ENCODE measurements at places on chromosomes 5 and 9. TPM values are rescaled to one million over a fixed set of nuclear protein-coding genes. Genes with fewer than 3 reads are reported as not detected.

GRCh38 chr9:137313956-137314560 is 12.0 kb upstream of the NRARP start:
- no peaks in the 10 kb centered on the region for H3K36me3 ChIP-seq
- H3K27me3 ChIP-seq = no peaks in the 10 kb centered on the region
- no peak for DNase-seq
- peaks cover 23% of the 10 kb centered on the region for H3K4me1 ChIP-seq
- H3K27ac ChIP-seq = no peak overlapping the region

DNA sequence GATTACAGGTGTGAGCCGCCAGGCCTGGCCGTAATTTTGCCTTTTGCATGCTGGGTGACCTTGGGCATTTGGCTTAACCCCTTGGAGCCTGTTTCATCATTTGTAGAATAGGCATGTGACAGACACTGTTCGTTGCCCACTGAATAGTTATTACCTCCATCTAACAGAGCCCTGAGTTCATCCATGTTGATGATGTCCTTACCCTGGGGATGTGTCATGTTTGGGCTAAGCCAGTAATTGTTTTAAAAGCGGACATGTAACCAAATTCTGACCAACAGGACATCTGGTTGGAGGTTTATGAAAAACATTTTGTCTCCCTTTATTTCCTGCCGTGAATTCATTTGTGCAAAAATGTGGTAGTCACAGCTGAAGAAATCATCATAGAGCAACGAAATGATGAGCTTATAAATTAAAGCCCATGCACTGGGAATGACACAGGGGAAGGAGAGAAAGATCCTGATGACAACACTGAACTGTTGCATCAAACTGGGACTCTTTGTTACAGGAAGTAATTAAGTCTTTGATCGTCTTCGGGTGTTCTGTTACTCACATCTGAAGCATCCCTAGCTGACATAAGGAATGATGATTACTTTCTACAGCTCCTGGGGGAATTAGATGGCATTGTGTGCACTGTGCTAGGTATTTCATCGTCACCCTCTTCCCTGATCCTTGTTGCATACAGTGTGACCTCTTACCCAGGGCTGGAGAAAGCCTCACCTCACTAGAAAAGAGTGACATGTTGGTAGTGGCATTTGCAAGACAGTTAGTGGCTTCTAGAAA is 117.8 kb downstream of the FGF18 start:
- no peaks in the 10 kb centered on the region for H3K4me1 ChIP-seq

DNA sequence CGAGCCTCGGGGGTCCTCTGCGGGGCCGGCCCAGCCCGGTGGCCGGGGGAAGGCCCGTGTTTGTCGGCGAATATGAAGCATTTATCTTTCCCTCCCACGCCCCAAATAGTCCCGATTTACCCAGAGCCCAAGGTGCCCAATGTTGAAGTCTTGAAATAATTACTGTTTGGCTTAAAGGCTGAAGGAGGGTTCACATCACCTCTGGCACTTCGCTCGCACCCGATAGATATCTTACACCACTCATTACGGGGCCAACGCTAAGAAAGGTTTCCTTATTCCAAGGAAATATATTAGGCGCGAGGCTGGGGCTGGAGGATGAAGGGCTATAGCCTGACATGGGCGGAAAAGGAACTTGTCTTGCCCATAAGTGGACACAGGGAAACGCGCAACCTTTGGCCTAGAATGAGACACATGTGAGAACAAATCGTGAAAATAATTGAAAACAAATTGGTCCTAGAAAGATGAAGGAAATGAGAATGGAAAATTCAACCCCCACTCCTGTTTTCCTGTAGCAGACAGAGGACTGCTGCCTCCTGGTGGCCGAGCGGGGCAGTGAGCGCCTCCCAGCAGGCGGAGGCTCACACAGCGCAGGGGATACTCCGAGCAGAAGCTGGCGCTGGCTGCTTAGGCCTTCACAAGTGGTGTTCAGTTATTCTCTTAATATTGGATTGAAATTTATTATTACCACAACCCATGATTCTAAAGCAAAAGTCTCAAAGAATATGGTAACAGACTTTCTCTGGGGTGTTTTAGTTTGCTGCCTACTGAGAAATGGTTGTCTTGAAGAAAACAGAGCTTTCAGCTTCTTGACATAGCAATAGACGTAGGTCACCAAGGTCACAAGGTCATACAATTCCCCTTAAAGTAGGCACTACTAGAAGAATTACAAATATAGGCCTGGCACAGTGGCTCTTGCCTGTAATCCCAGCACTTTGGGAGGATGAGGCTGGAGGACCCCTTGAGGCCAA is 7.9 kb downstream of the CCL21 start:
- H3K27me3 ChIP-seq = peaks cover 12% of the 10 kb centered on the region
- peak; percentile 75 for DNase-seq
- H3K27ac ChIP-seq = no peak overlapping the region
- H3K4me3 ChIP-seq = peak overlapping the region; percentile 67
- H3K36me3 ChIP-seq = no peaks in the 10 kb centered on the region

GRCh38 chr9:75960551-75960950 is 70.1 kb downstream of the PCSK5 start:
- no peaks in the 10 kb centered on the region for H3K27me3 ChIP-seq
- no peak overlapping the region for H3K4me3 ChIP-seq
- H3K4me1 ChIP-seq = no peaks in the 10 kb centered on the region

DNA sequence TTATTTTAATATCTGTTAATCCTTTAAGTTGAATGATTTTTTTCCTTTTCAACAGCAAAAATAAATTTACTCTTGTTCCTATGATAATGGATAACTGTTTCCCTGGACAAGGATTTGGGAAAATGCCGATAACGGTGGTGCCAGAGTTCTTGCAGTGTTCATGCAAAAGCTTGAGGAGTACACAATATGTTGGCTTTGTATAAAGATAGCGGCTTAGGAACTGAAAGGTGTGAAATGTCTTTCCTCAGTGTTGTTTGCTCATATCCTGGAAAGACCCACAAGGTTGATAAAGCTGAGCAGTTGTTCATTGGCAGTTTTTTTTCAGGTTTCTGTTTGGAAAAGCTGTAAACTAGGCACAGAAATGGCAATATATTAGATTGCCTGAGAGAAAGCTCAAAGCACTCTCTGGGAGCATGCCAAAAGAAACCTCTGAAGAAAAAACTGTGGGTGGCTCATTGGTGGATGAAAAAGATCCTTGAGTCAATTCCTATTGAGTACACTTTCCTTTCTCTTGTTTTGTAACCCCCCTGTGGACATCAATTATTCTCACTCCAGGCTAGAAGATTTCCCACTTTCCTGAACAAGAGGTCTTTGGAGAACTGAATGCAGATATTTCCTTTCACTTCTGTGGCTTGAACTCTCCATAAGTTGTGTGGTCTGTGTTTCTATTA is 117.2 kb upstream of the RGMB start:
- DNase-seq = no peak
- H3K27ac ChIP-seq = no peak overlapping the region
- no peaks in the 10 kb centered on the region for H3K4me1 ChIP-seq

GRCh38 chr5:150142959-150143349 is 12.7 kb downstream of the PDGFRB start:
- no peak overlapping the region for H3K4me3 ChIP-seq
- H3K27me3 ChIP-seq = no peaks in the 10 kb centered on the region
- H3K36me3 ChIP-seq = no peaks in the 10 kb centered on the region
- no peak overlapping the region for H3K27ac ChIP-seq
- DNase-seq = no peak

DNA sequence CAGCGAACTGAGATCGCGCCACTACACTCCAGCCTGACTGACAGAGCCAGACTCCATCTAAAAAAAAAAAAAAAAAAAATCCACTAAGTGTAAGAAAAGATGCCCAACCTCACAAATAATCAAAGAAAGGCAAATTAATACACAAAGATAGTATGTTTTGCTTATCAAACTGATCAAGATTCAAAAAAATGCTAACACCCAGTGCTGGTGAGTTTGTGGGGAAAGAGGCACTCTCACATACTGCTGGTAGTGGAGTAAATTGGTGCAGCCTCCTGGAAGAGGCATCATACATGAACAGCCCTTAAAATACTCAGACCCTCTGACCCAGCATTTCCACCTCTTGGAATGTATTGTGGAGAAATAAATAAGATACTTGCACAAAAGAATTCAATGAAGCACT is 70.2 kb upstream of the LMX1B start:
- no peaks in the 10 kb centered on the region for H3K36me3 ChIP-seq
- H3K4me3 ChIP-seq = no peak overlapping the region
- no peak overlapping the region for H3K27ac ChIP-seq
- H3K4me1 ChIP-seq = no peaks in the 10 kb centered on the region
- no peak for DNase-seq

DNA sequence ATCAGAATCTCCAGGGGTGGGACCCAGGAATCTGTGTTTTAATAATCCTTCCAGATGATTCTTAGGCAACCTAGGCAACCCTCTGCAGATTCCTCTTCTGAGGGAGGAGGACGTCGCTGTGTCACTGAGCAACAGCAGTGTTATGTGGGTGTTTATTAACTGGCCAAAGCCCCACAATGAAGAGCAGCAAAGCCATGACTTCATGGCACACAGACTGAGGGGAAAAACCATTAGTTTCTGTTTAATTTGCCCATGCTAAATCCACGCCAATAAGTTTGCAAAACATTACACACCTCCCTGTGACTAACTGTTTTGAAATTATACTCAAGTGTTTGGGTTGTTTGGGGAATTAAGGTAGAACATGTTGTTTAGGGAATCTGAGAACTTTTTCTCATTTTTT is 83.7 kb upstream of the TMED7 start:
- no peaks in the 10 kb centered on the region for H3K27me3 ChIP-seq
- no peaks in the 10 kb centered on the region for H3K36me3 ChIP-seq
- no peak overlapping the region for H3K4me3 ChIP-seq

- DNase-seq = no peak
- no peak overlapping the region for H3K27ac ChIP-seq
- H3K4me1 ChIP-seq = no peaks in the 10 kb centered on the region
- no peak overlapping the region for H3K4me3 ChIP-seq
- no peaks in the 10 kb centered on the region for H3K27me3 ChIP-seq
- no peaks in the 10 kb centered on the region for H3K36me3 ChIP-seq
Measured at GRCh38 chr5:54722846-54723433, 205.4 kb downstream of the SNX18 start.

- H3K36me3 ChIP-seq = no peaks in the 10 kb centered on the region
- H3K27ac ChIP-seq = no peak overlapping the region
- no peaks in the 10 kb centered on the region for H3K27me3 ChIP-seq
- H3K4me1 ChIP-seq = no peaks in the 10 kb centered on the region
Measured at GRCh38 chr9:119662329-119662728, 293.1 kb upstream of the BRINP1 start.

The CYSRT1 gene
- not detected for total RNA-seq

The ADAMTSL1 gene
- total RNA-seq = not detected

The ANKDD1B gene
- total RNA-seq = 0.69 TPM

The NUTM2F gene
- not detected for total RNA-seq

The TRAPPC13 gene
- total RNA-seq = 17.7 TPM

The GABRB2 gene
- not detected for total RNA-seq

Measured in CD4-positive, CD25-positive, alpha-beta regulatory T cell (primary cell).